NCI-H1436 (cell line): ENCODE measurements at places on chromosomes 12 and 14.
A peak's percentile ranks its signal among the peaks of the same experiment; 100 is the strongest.

GRCh38 chr14:98791661-98792060 is 480.3 kb downstream of the BCL11B start:
- no peak for DNase-seq

GRCh38 chr14:100294213-100294962 is 11.9 kb downstream of the SLC25A29 start:
- DNase-seq: no peak

- DNase-seq: no peak
Observed at GRCh38 chr12:21337959-21338744, 3.4 kb upstream of the SLCO1A2 start.

- no peak for DNase-seq
Observed at GRCh38 chr12:1050059-1050707, 59.2 kb downstream of the ERC1 start.

DNA sequence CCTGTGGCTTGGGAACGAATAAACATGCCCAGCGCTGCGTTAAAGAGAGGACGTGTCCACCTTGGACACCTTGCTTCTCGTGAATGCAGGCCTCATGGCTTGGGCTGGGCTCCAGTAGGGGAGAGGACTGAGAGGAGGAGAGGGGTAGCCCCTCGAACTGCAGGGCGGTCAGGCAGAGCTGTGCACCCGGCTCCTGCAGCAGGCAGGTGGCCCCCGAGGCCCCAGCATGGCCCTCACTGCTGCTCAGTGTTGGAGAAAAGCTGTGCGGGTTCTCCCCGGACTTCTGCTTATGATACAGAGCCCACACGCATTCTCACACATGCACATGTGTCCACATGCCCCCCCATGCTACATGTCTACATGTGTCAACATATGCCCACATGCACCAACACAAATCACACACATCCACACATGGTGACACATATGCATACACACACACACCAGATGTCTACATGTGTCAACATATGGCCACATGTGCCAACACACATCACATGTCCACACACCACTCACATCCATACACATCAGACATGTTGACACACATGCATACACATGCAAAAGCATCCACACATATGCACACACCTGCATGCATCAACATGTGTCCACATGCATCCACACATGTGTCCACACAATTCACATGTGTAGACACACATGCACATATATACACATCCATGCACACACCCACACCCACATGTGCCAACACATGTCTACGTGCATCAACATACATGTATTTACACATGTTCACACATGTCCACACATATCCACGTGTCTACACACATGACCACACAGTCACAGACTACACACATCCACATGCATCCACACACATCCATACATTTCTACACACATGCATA is 3.0 kb downstream of the ADGRD1 start:
- DNase-seq: no peak

DNA sequence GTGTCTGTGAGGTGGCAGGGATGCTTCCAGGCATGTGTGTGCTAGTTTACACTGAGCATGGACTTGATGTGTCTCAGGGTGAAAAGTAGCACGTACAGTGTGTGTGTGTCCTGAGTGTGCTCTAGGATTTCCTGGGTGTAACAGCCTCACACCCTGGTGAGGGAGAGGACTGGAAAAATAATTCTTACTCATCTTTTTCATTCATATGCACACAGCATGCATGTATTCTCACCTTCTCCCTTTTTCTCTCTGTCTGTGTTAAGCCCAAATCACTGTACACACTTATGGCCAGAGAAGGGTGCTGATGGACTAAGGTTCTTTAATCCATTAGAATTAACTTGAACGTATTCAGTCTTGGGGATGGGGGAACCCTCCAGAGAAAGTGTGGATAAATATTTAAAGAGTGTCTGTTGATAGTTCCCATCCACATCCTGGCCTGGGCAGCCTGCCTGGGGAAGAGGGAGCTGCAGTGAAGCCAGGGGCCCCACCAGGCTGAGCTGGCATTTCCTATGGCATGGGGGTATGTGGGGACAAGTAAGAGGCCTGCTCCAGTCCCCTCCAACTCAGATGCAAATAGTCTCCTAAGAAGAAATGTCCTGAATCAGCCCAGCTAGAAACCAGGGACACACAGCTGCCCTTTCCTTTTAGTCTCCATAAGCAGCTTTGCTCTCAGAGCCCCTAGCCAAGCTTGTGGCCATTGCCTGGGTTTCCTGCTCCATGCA is 1.1 kb upstream of the HOXC8 start:
- DNase-seq: no peak

- no peak for DNase-seq
Observed at GRCh38 chr12:94969424-94969823, 34.1 kb downstream of the NDUFA12 start.

- no peak for DNase-seq
Observed at GRCh38 chr12:99852666-99853065, 132.1 kb downstream of the ANKS1B start.

- DNase-seq: peak; percentile 10
Observed at GRCh38 chr12:2244013-2244861, 191.4 kb downstream of the CACNA1C start.

- no peak for DNase-seq
Observed at GRCh38 chr14:83425706-83426105, 1892.1 kb upstream of the SEL1L start.

DNA sequence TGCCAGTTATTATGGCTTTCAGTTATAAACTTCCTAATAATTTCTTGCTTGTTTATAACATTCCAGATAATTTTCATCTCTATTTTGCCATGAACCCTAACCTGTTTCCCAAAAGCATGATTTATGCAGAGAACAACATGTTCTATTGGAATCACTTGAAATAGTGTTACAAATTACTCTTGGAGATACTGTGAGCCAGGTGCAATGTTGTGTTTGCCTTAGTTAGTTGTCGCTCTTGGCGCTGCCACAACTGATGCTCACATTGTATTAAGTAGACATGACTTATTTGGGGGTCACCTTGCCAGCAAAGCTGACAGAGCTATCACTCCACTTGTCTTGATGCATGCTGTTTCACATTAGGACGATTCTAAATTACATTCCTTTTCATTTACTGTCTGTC is 49.4 kb downstream of the TSPAN8 start:
- no peak for DNase-seq

DNA sequence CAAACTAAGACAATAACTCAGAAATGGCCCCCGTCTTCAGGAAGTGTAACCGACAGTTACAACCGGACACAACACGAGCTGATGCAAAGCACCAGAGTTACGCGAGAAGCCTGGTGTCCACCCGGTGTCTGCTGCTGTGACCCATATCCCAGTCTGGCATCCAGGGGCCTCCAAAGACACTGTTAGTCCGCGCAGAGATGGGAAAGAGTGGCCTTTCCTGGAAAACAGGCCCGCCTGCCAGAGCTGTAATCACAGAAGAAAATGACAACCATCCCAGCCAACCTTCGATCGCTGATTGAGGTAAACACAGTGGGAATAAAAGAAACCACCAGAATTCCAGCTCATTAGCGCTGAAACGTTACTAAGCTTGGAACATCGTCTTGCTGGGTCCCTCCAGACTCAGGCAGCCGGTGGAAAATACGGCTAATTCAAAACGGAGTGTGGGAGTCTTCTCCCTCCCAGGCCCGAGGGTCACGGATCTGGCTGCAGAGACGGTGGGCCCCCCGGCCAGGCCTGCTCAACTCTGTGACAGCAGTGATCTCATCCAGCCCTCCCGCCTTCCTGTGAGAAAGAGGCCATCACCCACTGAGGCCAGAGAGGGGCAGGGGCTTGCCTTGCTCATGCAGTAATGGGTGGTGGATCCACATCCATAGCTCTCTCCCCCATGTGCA is 273.9 kb upstream of the RTL1 start:
- DNase-seq: no peak

DNA sequence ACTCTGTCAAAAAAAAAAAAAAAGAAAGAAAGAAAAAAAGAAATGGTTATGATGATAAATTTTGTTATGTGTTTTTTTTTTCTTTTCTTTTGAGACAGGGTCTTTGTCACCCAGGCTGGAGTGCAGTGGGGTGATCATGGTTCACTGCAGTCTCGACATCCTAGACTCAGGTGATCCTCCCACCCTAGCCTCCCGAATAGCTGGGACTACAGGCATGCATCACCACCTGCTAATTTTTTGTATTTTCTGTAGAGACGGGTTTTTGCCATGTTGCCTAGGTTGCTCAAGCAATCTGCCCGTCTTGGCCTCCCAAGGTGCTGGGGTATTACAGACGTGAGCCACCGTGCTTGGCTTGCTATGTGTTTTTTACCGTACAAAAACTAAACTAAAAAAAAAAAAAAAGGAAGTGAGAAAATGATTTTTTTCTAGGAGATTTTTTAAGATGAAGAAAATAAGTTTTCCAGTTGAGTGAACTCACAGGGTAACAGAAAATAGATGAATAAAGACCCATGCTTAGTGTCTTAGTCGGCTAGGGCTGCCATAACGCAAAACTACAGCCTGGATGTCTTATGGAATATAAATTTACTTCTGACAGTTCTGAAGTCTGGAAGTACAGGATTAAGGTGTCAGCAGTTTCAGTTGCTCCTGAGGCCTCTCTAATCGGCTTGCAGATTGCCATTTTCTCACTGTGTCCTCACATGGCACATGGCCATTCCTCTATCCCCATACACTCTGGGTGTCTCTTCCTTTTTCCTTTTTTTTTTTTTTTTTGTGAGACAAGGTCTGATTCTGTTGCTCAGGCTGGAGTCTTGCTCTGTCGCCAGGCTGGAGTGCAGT is 13.2 kb upstream of the APOF start:
- no peak for DNase-seq

DNA sequence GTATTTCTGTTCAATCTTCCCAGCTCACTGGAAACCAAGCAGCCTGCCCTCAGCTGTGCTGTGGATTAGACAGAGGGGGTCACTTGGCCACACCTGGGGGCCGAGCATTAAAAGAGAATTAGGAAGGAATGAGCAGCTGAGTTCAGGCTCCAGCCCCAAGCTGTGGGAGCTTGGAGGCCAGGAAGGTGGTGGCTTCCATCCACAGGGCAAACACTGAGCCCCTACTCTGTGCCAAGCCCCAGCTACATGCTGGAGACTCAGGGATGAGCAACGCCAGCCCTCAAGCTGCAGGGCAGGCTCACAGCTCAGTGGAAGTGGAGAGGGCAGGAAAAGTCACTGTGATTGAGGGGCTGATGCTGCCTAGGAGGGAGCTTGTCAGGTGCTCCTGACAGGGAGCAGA is 412.7 kb downstream of the BCL11B start:
- no peak for DNase-seq

DNA sequence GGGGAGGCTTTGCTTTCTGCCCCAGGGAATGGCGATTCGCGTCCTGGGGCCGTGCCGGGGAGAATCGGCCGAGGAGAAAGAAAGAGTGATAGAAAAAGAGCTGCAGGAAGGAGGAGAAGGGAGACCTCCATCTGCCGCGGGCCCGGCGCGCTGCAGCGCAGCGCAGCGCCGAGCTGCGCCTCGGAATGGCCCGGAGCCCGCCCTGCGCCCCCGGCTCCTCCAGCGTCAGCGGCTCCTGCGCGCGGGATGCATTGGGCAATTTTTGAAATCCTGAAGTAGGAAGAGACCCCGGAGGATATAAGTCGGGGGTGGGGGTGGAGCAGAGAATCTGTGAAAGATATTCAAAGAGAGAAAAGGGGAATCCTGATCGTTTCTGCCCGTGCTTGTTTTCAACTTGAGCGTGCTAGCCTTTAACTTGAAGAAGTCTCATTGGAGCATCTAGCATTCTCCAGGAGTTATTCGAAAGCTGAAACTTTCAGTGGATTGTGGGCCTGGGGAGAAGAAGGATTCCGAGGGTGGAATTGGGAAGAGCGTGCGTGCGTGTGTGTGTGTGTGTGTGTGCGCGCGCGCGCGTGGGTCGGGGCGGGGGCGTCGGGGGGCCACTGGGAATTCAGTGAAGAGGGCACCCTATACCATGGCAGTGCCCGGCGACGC is 441 bp downstream of the PDE3A start:
- DNase-seq: no peak

- DNase-seq: no peak
Observed at GRCh38 chr14:64939817-64940190, 2.7 kb downstream of the GPX2 start.

DNA sequence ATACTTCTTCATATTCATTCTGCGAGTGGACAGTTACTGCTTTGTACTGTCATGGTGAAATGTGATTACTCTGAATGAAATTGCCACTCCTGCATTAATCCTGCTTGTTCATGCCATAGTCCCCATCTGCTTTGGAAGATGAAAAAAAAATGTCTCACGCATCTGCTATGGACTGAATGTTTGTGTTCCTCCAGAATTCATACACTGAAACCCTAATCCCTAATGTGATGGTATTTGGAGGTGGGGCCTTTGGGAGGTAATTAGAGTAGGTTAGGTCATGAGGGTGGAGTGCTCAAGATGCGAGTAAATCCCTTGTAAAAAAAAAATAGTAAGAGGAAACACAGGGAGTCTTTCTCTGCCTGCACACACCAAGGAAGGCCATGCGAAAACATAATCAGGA is 427.2 kb downstream of the TMTC2 start:
- no peak for DNase-seq

- DNase-seq: no peak
Observed at GRCh38 chr14:100317912-100318808, 5.0 kb upstream of the SLC25A47 start.

- DNase-seq: no peak
Observed at GRCh38 chr12:26555139-26555538, 277.9 kb downstream of the ITPR2 start.

DNA sequence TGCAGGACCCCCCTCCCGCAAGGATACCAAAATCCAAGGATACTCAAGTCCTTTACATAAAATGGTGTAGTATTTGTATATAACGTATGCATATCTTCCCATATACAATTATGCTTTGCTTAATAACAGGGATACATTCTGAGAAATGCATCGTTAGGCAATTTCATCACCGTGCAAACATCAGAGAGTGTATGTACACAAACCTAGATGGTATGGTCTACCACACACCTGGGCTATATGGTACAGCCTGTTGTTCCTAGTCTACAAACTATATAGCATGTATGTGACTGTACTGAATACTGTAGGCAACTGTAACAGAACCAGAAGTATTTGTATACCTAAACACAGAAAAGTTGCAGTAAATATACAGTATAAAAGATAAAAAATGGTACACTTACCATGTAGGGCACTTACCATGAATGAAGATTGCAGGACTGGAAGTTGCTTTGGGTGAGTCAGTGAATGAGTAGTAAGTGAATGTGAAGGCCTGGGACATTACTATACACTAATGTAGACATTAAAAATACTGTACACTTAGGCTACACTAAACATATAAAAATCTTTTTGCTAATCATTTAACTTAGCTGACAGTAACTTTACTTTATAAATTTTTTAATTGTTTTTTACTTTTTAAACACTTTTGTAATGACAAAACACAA is 141.1 kb downstream of the SLC41A2 start:
- DNase-seq: no peak

- DNase-seq: no peak
Observed at GRCh38 chr12:56490360-56490759, 2.4 kb upstream of the GLS2 start.

GRCh38 chr14:85865701-85866100 is 335.8 kb downstream of the FLRT2 start:
- DNase-seq: no peak
